ENCODE measurements at places on chromosomes 11 and 22. TPM values are rescaled to one million over a fixed set of nuclear protein-coding genes. Genes with fewer than 3 reads are reported as not detected.

The SCGB1A1 gene
- 0.45 TPM for total RNA-seq

The GAL gene
- 18.0 TPM for total RNA-seq

The APOL5 gene
- not detected for total RNA-seq

The PIWIL4 gene
- total RNA-seq = 0.07 TPM

The OR8D4 gene
- not detected for total RNA-seq

The ACR gene
- total RNA-seq = not detected

The OR5I1 gene
- total RNA-seq = not detected

The HYLS1 gene
- total RNA-seq = 14.3 TPM

The SPINDOC gene
- 35.4 TPM for total RNA-seq

The FAU gene
- 1,010 TPM for total RNA-seq

The NXPE4 gene
- total RNA-seq = not detected

The SLC3A2 gene
- total RNA-seq = 1,015 TPM

Data from A549 treated with CORT108297 at 1 μM for 4 hours (cell line).